ENCODE measurements at places on chromosomes 2 and 18. TPM values are rescaled to one million over a fixed set of nuclear protein-coding genes. Genes with fewer than 3 reads are reported as not detected.

DNA sequence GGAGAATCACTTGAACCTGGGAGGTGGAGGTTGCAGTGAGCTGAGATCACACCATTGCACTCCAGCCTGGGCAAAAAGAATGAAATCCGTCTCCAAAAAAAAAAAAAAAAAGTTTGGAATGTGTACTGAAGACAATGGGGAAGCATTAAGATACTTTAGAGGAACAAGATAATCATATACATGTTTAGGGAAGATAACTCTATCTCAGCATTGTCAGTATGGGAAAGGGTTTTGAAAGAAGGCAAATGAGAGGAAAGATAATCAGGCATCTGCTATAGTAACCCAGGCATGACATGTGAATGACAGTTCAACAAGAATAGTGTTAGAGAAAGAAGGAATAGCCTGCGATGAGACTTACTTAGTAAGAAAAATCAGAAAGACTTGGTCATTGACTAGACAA, 112.0 kb downstream of the ATAD2B start:
- H3K4me3 ChIP-seq = no peak overlapping the region
- H3K4me1 ChIP-seq = no peaks in the 10 kb centered on the region
- no peak for DNase-seq
- H3K36me3 ChIP-seq = peaks cover 11% of the 10 kb centered on the region
- no peaks in the 10 kb centered on the region for H3K27me3 ChIP-seq

DNA sequence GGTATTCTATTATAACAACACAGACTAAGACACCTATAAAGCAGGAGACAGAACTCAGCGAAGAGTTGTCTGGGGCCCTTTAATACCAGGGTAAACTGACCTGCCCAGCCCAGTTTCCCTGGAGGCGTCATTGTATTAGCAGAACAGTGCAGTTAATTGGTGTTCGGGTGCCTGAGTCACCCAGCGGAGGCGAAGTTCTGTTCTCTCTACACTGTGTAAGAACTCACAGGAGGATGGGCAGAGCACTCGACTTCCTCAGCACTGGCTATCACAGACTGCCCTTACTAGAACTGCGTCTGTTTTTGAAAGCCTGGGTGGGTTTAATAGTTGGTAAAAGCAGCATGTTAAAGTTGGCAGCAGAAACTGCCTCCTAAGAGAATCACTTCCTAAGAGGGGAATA, 106.5 kb upstream of the ATP8B1 start:
- H3K4me1 ChIP-seq = no peaks in the 10 kb centered on the region
- H3K27me3 ChIP-seq = no peaks in the 10 kb centered on the region
- no peak overlapping the region for H3K4me3 ChIP-seq
- no peaks in the 10 kb centered on the region for H3K36me3 ChIP-seq

DNA sequence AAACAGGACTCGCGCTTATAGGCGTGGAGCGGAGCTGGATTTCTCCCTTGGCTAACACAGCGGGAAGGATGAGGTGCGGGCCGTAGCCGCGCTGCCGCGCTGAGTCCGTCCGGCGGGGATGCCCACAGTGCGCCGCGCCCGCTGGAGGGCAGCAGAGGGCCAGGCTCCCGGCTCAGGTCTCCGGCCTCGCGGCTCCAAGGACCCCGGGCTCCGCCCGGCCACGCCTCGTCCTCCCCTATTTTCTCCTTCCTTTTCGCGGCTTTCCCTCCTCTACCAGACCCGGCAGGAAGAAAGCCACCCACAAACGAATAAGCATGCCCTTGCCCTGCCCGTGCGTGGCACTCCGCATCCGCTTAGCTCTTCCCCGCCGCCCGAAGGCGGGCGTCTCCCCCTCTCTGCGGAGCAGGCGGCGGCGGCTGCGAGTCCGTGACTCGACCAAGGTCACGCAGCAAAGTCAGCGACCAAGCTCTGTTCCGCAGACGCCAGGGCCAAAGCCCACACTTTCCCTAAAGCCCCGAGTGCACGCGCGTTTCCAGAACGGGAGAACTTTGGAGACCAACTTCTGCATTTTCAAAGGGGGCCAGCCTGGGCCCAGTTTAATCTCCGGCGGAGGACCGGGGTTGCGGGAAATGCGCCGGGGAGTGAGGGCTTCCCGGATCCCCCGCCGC, 48.5 kb downstream of the KCNIP3 start:
- DNase-seq = peak; percentile 84
- peaks cover 26% of the 10 kb centered on the region for H3K27me3 ChIP-seq
- no peak overlapping the region for H3K27ac ChIP-seq

DNA sequence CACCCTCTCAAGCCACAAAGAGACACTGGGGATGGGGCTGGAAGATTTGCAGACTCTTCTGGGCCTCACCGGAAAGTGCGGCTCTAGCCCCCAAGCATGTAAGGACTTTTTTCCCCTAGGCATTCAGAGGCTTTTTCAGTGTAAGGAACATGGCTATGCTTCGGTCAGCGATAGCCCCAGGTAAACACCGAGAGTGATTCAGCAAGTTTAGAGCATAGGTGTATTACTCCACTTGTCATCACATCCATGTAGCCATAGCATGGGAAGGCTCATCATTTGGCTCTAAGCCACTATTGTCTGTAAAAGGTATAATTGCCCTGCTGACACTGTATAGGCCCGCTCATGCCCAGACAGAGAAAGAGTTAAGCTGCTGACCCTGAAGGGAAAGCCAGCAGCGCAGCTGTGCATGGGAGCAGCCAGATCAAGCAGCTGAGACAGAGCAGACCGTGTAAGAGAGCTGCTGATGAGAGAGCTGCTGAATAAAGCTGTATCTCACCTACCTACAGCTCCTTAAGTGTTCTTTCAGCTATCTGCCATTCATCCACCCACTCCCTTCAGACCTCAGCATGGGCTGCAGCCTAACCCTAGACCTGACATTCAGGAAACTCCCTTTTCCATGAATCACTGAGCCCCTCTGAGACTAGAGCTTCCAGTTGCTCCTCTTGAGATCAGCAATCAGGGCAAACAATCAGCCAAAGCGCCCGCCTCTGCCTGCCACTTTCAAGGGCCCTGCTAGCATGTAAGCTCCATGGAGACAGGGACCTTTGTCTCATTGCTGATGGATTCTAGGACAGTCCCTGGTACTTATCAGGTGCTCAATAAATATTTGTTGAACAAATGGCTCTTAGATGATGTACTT, 25.5 kb downstream of the LGALSL start:
- H3K36me3 ChIP-seq = no peaks in the 10 kb centered on the region
- no peaks in the 10 kb centered on the region for H3K4me1 ChIP-seq
- no peak overlapping the region for H3K27ac ChIP-seq
- no peak overlapping the region for H3K4me3 ChIP-seq

DNA sequence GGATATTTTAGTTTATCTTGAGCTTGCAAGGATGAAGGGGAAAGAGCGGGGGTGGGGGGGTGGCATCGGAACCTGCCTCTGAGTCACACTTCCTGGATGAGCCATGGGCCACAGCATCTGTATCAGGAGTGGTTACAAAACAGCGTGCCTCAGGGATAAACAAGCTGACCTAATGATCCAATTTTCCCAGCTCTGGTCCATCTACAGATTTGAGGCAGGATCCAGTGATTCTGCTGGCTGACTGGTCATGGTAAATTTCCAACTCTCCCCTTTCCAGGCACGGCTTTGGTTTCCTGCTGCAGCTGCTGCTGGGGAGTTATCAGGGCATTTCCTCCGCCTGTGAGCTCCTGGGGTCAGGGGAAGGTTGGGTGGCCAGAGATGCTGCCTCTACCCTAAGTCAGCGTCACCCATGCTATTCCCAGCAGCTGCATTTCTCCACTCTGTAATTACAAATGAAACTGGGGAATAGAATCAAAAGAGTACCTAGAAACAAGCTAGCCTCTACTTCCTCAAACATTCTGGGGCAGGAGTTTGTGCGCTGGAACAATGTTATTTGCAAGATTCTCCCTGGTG, 4.7 kb upstream of the HPCAL1 start:
- peak overlapping the region; percentile 32 for H3K27ac ChIP-seq
- no peak overlapping the region for H3K4me3 ChIP-seq
- peaks cover 26% of the 10 kb centered on the region for H3K4me1 ChIP-seq
- DNase-seq = peak; percentile 57

RNF25 gene
- 29.8 TPM for total RNA-seq
